ENCODE measurements at places on chromosomes 2 and 18. TPM values are rescaled to one million over a fixed set of nuclear protein-coding genes. Genes with fewer than 3 reads are reported as not detected.

GRCh38 chr18:63131106-63131958 lies 188.2 kb downstream of the BCL2 start:
- no peaks in the 10 kb centered on the region for H3K27me3 ChIP-seq
- no peak overlapping the region for H3K4me3 ChIP-seq
- peak; percentile 80 for DNase-seq

DNA sequence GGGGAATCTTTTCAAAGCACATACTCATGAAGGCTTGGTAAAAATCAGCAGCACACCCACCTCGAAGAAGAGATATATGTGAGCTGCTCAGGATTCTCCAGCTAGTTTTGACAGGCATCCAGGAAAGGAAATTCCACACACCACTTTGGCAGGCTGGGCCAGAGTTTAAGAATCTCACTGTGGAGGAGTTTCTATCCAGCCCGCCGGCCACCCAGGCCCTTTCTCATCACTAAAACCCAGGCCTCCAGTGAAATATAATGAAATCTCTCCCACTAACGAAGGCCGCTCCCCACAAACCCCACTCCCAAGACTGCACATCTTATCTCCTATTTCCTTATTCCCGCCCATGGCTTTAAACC lies 202.0 kb downstream of the GLI2 start:
- H3K4me1 ChIP-seq: peaks cover 55% of the 10 kb centered on the region
- no peaks in the 10 kb centered on the region for H3K27me3 ChIP-seq
- no peaks in the 10 kb centered on the region for H3K36me3 ChIP-seq

Gene ZBTB7C
- 11.9 TPM for total RNA-seq

DNA sequence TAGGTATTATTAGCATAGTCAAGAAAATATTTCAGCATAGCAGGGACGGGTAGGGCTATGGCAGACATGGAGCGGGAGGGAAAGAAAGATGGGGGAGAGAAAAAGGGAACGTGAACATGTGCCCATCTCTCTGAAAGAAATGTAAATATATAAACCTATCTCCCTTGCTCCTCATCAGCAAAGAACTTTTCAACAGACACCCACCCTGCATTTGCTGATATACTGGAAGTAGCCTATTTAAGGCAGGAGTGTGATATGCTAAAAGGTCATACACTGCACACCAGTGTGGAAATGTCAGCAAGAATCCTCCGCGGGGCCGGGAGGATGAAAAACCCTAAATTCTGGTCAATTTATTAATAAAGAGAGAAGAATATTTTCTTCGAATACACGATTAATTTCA lies 1.7 kb downstream of the MBOAT2 start:
- H3K36me3 ChIP-seq: no peaks in the 10 kb centered on the region
- H3K4me3 ChIP-seq: no peak overlapping the region
- no peaks in the 10 kb centered on the region for H3K27me3 ChIP-seq
- H3K4me1 ChIP-seq: peaks cover 3% of the 10 kb centered on the region

- peaks cover 6% of the 10 kb centered on the region for H3K4me1 ChIP-seq
- H3K27me3 ChIP-seq: no peaks in the 10 kb centered on the region
- peak; percentile 76 for DNase-seq
These were observed at the start of gene LYPD6 for GRCh38 chr2:149330127-149331022. TSS of gene LYPD6 (plus strand) at chr2:149330587. CDS start at chr2:149437709, 107,122 bp downstream.

DNA sequence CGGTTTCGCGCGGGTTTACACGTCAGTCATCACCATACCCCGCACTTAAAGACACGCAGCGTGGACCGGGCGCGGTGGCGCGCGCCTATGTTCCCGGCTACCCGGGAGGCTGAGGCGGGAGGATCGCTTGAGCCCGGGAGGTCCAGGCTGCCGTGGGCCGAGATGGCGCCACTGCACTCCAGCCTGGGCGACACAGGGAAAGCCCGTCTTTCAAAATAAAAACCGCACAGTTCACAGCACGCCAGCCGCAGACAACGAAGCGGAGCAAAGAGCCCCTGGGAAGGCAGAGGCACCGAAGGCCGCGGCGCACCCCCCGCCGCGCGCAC lies 328 bp downstream of the DTYMK start:
- peak overlapping the region; percentile 87 for H3K27ac ChIP-seq
- no peak for DNase-seq
- peak overlapping the region; percentile 99 for H3K4me3 ChIP-seq
- H3K27me3 ChIP-seq: no peaks in the 10 kb centered on the region
- no peaks in the 10 kb centered on the region for H3K36me3 ChIP-seq
- no peaks in the 10 kb centered on the region for H3K4me1 ChIP-seq

Gene RAB6D
- not detected for total RNA-seq

GRCh38 chr2:16635791-16636699 lies 29.6 kb downstream of the CYRIA start:
- DNase-seq: no peak
- no peaks in the 10 kb centered on the region for H3K27me3 ChIP-seq
- no peaks in the 10 kb centered on the region for H3K36me3 ChIP-seq
- no peak overlapping the region for H3K4me3 ChIP-seq

- H3K27ac ChIP-seq: no peak overlapping the region
- DNase-seq: no peak
- H3K36me3 ChIP-seq: no peaks in the 10 kb centered on the region
- no peak overlapping the region for H3K4me3 ChIP-seq
These were observed 342.2 kb upstream of the GALNT5 start for GRCh38 chr2:156915332-156915731.

Gene TBR1
- total RNA-seq: not detected

DNA sequence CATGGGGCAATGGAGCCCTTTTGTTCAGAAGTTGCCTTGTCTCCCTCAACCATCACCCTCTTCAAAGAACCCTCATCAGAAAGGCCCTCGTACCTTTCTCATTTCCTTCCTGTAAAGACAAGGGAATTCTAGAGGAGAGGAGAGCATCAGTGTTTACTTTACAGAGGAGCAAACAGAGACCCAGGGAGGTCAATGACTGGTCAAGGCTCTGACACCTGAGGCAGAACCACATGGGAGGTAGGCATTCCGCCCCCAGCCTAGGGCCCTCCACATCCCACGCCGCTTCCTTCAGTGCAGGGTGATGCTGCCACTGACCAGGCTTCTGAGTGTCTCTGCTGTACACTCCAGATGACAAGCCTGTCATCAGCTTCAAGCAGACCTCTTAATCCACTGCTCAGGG lies 104.7 kb downstream of the NRP2 start:
- H3K4me1 ChIP-seq: peaks cover 8% of the 10 kb centered on the region
- no peaks in the 10 kb centered on the region for H3K36me3 ChIP-seq
- H3K27ac ChIP-seq: no peak overlapping the region
- H3K27me3 ChIP-seq: no peaks in the 10 kb centered on the region
- no peak for DNase-seq
- no peak overlapping the region for H3K4me3 ChIP-seq

Gene SCN7A
- total RNA-seq: 117 TPM

Gene CIB4
- not detected for total RNA-seq

DNA sequence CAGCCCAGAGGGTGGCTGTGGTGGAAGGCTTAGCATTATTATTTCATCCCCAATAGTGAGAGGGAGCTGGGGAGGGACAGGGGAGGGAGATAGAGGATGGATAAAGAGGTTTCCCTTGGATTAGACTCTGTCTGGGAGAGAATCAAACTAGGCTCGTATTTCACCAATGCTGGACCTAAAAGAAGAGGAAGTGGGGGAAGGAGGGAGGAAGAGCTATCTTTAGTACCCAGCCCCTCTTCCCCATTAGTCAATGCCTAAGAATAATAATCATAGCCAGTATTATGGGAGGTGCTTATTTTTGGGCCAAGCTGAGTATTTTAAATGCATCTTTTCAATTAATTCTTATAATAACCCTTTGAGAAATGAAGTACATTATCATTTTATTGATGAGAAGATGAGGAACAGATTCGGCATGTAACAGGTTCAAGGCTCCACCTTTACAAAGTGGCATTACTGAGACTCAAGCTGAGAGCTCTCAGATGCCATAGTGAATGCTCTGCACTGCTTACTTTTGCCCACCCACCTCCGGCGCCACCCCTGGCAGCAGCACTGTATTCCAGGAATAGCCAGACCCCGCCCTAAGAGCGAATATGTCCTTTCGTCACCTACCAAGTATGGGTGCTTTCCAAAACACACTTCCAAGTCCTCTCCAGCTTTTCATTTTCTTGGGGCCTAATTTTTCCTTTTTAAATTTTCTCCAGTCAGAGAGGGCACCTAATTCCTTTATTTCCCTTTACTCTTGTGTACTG lies 21.0 kb downstream of the PAX8 start:
- no peak overlapping the region for H3K27ac ChIP-seq
- no peak overlapping the region for H3K4me3 ChIP-seq
- H3K36me3 ChIP-seq: no peaks in the 10 kb centered on the region
- no peak for DNase-seq
- no peaks in the 10 kb centered on the region for H3K27me3 ChIP-seq

Gene HOXD11
- not detected for total RNA-seq

GRCh38 chr2:45307147-45307546 lies 297.9 kb upstream of the SIX2 start:
- H3K4me3 ChIP-seq: no peak overlapping the region
- H3K36me3 ChIP-seq: no peaks in the 10 kb centered on the region
- H3K27me3 ChIP-seq: no peaks in the 10 kb centered on the region
- H3K4me1 ChIP-seq: no peaks in the 10 kb centered on the region
- no peak overlapping the region for H3K27ac ChIP-seq

DNA sequence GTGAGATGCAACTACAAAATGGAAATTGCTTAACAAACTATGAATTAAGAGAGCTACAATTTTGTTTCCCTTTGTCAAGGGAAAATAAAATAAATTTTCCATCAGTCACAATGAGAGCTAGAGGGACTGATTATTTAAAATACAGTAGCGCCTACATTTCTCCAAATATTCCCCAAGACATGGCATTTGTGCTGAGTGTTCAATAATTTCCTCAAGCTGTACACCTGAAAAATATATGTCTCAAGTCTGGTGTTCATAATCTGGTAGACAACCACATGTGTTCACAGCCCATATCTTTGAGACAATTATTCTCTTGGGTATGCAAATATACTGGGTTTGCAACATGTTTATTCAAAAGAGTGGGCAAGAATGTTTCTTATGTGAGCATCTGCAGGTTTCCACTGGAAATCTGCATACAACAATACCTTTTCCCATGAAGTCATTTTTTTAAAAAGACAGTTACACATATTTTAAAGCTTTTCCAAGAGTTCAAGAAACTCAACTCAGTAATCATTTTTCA lies 240.1 kb upstream of the VRK2 start:
- H3K36me3 ChIP-seq: no peaks in the 10 kb centered on the region
- no peak for DNase-seq
- H3K4me3 ChIP-seq: no peak overlapping the region
- H3K4me1 ChIP-seq: no peaks in the 10 kb centered on the region
